ENCODE measurements at places on chromosomes 3 and 15.
A peak's percentile ranks its signal among the peaks of the same experiment; 100 is the strongest.

DNA sequence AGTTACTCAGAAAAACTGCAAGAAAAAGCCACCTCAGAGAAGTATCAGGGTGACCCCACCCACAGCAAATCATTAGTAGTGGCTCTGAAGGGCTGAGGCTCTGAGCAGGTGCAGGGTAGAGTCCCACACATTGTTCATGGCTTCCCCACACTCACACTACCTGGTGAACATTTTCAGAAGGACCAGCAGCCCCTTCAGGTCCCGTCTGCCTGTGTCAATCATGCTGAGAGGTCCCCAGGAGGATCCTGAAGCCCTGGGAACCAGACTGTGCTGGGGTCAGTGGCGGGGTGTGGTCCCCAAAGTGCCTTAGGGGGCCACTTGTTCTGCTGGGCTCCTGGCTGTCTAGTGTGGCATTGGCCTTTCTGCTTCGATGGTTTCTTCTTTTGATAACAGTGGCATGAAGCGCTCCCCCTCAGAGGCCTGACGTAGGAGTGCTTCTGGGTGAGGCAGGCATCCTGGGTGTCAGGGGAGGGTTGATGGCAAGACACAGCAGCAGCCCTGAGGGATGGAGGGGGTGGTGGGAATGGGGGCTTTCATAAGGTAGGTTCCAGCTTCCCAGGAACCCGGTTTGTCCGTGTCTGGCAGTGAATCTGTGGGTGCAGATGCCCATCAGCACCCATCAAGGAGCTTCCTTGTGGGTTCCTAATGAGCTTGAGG, 19.0 kb upstream of the FANCD2 start:
- DNase-seq: no peak

DNA sequence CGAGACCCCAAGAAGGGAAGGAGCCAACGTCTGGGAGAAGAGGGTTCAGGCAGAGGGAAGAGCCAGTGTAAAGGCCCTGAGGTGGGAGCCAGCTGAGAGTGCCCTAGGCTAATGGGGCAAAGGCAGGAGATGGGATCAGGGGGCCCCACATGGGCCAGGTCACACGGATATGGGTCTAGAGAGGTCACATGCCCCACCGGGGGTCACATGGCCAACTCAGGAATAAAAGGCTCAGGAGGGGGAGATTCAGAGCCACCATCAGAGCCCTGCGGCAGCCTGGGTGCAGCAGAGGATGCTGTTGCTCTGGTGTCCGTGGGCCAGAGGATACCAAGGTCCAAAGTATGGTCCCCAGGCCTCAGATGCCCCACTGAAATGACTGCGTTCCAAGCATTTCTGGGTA, 55.3 kb upstream of the SLC6A6 start:
- DNase-seq: no peak

GRCh38 chr15:78979456-78980320, 34.8 kb upstream of the CTSH start:
- DNase-seq: peak; percentile 77

GRCh38 chr15:87711026-87711425, 545.5 kb downstream of the NTRK3 start:
- peak; percentile 74 for DNase-seq

DNA sequence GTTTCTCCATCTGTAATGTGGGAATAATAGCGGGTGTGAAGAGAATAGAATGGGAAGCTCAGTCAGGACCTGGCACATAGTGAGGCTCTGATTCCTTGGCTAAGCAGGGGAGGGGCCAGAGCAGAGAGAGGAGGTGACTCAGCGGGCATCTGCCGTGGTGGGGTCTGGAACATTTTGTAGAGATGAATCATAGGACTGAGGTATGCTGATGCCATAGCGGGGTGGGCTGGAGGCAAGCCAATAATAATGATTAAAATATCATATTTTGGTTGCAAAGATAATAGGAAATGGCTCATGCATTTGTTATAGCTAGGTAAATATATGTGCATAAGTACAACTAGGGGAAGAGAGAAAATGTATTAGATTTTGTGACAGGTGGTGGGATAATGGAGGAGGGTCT, 11.2 kb downstream of the TGM4 start:
- DNase-seq: peak; percentile 91

DNA sequence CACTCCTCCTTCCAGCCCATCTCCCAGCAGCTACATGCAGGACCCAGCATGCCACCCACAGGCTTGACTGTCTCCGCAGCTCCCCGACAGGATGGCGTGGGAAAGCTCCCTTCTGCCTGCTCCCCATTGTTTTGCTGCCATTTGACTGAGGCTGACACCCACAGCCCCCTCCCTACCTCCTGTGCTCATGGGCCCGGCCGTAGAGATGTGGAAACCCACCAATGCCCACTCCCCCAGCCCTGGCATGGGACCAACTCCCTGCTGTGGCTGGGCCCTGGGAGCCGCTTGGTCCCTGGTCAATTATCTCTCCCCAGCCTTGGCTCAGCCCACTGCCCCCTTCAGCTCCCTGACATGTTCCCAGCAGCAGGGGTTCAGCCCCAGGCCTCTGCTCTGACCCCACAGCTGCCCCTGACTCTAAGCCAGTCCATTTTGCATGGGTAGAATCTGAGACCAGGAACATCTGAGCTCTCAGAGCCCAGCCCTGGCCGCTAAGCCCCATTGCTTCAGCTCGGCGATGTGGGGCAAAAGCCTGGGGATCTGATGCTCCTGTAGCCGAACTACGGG, 8.2 kb downstream of the C3orf22 start:
- DNase-seq: no peak

DNA sequence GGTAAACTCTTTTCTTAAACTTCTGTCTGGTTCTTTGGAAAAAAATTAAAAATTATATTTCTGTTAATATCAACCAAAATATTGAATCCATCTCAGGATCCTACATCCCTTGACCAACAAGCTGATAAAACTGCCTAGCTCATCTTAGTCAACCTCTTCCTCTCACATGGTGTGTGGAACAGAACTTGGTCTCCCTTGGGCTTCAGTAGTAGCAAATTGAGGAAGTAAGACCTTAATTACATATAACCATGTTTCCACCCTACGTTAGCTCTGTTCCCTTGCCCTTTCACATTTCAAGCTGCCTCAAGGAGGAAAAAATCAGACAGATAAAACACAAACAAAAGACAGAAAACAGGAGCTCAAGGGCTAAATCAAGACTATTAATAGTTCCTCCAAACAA, 116.4 kb downstream of the GREM1 start:
- no peak for DNase-seq

- DNase-seq: no peak
Measured at GRCh38 chr3:13536432-13536831, 12.5 kb upstream of the FBLN2 start.

DNA sequence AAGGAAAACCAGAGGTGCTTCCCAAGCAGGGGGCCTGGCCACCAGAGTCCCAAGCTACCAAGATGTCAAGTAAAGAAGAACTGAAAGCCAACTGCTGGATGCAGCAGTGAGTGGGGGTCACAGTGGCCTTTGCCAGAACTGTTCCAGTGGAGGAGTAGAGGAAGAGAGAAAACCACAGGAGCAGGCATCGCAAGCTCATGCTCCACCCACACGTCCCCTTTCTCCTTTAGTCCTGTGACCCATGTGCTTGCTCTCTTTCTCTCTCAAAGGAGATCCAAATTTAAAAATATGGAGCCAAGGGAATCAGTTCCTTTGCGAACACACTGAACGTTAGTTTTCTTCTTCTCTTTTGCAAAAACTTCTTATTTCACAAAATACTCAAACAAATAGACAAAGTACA, 12.4 kb upstream of the ABHD2 start:
- no peak for DNase-seq

DNA sequence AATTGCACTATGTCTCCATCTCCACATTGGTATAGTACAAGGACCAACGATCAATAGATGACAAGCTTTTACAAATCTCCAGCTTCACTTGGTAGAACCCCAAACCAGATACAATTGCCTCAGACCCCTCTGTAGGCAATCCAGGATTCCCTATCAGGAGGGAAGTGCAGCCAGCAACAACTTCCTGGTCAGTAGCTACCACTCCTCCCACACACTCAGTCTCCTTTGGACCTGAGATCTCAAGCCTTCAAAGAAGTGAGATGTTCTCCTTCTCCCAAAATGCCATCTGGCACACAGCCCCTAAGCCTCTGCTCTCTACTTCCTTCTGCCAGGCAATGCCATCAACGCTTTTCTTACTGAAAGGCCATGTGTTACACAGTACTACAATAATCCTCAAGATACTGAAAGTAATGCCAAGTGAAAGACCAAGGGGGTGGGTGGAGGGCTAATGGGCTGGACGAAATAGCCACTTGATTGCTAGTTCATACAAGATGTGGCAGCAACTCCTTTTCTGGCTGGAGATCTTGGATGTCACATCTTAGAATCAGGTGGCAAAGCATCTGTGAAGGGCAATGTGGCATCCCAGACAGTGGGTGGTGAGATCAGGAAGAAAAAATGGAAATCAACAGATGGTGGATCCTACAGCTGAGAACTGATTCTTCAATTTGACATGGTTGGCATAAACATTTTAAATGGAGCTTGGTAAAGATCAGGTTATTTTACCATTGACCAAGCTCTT, 75.3 kb upstream of the ACP3 start:
- DNase-seq: no peak

DNA sequence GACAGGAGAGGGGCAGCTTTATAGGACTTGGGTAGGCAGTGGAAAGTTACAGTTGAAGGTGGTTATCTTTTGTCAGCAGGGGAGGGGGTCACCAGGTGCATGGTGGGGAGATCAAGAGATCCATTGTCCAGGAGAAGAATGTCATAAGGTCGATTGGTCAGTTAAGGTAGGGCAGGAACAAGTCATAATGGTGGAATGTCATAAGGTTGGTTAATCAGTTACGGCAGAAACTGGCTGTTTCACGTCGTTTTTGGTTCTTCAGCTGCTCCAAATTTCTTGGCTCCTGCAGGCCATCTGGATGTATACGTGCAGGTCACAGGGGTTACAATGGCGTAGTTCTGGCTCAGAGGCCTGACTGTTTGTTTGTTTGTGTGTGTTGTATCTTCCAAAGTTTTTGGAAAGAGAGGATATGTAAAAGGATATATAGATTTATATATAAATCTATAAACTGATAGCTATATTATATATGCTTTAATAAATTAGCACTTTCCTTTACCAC, 565.1 kb downstream of the ZNF385D start:
- no peak for DNase-seq

GRCh38 chr15:36966708-36967107, 133.6 kb downstream of the MEIS2 start:
- no peak for DNase-seq

DNA sequence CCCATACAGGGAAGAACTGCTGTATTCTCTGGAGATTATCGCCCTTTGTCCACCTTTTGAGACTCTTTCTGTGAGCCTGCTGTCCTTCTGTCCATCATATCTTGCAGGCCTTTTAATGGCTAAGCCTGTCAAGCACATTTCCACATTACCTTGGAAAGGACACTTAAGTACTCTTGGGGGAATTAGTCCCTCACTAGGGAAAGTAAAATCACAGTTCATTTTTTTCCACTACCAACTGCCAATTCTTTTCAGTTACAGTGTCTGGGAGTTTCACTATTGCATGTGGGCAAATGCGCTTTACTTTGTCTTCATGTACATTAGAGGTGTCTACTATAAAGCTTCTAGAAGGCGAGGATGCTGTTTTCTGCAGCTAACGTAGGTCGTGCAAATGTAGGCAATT, 242.1 kb downstream of the NSUN3 start:
- DNase-seq: no peak

DNA sequence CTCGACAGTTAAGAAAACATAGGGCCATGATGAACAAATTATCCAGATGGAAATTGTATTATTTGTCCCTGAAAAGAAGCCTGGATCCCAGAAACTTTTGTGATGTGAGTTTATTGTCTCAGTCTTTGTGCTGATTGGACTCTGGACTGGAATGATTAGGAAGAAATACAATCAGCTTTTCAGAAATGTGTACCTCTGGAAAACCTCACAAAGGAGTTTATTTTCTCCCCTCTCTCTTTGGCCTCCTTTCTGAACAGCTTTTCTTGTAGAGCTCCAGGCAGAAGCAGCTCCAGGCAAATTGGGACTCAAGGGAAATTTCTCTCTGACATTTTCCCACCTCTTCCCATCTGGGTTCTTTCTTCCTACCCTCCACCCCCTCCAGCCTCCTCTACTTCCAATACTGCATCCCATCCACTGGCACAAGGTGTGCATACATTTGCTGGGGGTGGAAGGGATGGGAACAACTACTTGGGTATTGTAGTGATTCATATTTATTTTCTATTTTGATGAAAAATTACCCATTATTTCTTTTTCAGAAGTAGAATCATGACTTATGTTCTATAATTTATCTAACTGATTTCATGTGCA, 119.7 kb downstream of the CD47 start:
- DNase-seq: no peak

- DNase-seq: no peak
Measured at GRCh38 chr15:41873711-41874110, 20.1 kb downstream of the SPTBN5 start.

DNA sequence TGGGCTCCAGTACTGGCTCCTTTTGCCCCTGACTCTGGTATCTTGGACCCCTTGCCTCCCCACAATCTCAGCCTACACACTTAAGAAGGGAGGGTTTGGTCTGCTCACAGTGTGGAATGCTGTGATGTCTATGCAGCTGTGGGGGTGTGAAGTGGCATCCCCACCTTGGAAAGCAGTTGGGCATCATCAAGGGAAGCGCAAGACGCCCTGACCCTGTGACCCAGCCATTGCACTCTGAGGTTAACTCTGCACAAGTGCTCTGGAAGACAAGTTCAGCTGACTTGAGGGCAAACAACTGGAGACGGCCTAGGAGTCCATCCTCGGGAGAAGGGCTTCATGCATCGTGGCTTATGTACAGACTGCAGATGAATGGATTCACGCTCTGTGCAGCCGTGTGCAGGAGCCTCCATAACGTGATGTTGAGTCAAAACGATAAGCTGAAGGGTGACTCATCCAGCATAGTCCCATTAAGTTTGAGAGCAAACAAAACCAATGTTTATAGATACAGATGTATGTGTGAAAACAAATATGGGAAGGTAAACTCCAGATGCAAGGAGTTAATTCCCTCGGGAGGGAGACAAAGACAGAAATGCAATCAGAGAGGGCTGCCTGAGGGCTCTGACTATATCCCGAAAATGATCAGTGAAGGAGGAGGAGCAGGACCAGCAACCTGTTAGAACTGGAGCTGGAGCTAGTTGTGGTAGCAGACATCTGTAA, 86.8 kb downstream of the LSM3 start:
- peak; percentile 77 for DNase-seq

DNA sequence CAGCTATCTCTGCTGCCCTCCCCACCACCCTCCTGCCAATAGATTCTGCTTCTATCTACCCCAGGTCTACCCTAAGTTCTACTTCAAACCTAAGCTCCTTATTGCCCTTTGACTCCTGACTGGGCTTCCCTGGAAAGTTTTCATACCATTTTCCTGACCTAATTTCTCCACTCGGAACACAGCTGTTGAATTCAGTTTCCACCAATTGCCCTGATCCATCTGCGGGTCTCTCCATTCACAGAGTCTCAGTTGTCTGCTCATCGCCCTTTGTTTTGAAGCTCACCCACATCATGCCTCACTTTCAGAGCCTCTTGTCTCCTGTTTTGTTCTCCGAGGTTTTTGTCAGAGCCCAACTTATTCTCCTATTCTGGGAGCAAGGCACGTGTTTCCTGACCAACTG, 56.8 kb upstream of the ABI3BP start:
- DNase-seq: no peak

DNA sequence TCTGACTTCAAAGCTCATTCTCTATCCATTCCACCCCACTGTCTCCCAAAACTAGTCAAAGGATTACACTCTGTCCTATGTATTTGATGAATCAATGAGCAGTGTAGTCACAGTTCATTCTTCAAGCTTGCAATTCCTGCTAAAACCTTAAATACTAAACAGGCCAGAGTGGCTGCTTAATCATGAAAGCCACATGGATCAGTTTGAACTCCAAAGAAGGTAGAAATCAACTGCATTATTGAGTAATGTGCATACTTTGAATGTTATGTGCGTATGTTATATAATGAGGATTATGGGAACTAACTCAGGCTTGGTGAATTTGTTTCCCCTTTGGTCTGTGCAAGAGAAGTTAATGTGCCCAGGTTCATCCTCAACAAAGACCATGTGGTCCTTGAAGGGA, 45.4 kb downstream of the PRICKLE2 start:
- DNase-seq: no peak
